H54 (cell line): ENCODE measurements at places on chromosomes 5 and 9.

GRCh38 chr9:137604345-137605086 lies 970 bp upstream of the ARRDC1 start:
- DNase-seq, result no peak

- no peak for DNase-seq
Observed at GRCh38 chr5:124686239-124687004, 60.0 kb downstream of the ZNF608 start.

DNA sequence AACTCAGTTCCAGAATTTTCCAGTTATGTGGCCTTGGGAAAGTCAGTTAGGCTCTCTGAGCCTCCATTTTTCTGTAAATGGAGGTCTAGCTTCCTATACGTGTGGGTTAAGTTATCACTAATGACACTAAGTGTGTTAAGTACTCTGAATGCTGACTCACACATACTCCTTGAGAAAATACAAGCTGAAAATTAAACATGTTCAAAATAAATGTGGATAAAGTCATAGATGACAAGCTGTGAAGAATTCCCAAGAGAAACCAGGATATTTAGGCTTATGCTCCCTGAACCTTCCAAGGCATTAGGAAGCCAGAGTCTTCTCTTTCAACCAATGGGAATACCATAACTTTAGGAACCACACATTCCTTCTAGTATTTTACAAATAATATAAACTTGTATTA lies 58.1 kb downstream of the ABCA1 start:
- no peak for DNase-seq

GRCh38 chr5:175131432-175131831 lies 312.6 kb downstream of the DRD1 start:
- DNase-seq, result no peak

DNA sequence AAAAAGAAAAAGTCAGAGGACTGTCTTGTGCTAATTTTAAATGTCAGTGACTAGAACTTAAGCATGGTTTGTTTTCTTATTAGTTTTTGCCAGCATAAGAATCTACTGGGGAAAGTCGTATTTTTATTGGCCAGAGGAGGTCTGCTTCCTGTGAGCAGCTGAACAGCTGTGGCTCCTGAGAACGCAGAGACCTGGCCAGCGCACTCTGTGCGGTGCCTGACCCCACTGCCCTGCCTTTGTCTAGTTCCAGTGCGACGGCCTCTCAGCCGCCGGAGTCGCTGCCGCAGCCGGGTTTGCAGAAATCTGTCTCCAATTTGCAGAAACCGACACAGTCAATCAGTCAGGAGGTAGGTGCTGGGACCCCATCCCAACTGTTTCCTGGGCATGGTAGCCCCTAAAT lies 42.5 kb downstream of the PRRC2B start:
- no peak for DNase-seq

DNA sequence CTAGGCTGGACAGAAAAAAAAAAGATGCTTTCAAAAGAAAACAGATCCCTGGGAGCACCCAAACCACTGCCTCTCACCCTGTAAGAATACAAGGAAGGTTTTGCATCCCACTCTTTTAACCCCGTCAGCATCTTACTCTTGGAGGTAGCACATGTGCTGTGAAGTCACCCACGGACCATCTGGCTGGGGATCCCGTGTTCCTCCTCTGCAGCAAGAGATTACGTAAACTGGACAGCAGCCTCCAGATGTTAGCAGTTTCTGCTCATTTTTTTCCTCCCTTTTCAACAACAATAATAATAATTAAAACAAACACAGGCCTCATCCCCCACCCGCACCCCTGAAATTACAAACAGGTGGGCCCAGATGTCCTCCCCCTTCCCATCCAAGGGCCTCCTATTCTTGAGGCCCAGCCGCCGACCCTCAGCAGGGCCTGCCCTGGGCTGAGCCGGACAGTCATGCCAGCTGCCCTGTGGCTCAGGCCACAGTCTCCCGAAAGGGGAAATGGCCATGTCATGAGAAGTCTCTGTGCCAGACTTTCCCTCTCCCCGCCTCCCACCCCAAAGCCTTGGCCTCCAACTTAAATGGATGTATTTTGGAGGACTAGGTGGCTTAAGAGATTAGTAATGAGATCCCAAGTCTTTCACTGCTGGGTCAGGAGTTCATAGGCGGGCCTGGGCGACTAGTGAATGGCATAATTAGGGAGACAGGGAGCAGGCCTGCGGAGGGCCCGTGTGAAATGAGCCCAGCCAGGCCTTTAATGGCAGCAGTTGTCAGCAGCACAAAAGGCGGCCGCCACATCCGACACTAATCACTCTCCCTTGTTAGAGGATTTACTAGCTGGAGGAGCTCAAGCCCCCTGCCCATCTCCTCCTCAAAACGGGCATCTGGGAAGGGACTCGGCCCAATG lies 165.1 kb downstream of the PAPPA start:
- DNase-seq, result no peak

- peak; percentile 73 for DNase-seq
Observed at GRCh38 chr5:132471944-132472343, 18.6 kb downstream of the IRF1 start.

- peak; percentile 7 for DNase-seq
Observed at GRCh38 chr5:19891658-19892057, 96.3 kb downstream of the CDH18 start.

DNA sequence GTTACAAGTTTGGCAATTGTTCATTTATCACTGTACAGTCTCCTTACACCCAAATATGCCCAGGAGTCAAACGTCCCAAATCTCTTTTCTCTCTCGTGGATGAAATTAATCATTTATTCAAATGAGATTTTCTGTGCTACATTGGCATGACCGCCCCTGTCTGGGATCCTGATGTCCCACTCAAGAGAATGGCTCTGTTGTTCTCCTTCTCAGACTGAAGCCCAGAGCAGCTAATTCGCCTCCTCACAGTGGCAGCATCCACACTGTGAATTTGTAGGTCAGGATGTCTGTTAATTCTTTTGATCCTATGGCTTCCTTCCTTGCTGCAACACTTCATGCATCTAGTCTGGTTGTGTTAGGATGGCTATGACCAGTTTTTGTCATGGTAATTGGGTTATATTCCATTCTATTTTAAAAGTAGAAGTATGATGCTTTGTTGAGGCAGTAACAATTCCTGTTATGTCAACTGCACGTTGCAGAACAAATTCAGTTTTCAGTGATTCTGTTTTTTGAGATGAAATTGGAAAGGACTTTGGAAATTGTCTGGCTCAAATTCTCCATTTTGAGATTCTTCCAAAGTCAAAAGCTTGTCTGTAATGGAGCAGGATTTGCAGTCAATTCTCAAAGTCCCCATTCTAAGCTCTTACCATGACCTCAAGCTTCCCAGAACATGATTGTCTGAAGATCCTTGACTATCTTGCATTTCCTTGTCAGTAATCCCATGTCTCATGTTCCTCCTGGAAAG lies 141.5 kb upstream of the GAS1 start:
- no peak for DNase-seq

GRCh38 chr9:135566552-135566951 lies 5.0 kb downstream of the PAEP start:
- no peak for DNase-seq

DNA sequence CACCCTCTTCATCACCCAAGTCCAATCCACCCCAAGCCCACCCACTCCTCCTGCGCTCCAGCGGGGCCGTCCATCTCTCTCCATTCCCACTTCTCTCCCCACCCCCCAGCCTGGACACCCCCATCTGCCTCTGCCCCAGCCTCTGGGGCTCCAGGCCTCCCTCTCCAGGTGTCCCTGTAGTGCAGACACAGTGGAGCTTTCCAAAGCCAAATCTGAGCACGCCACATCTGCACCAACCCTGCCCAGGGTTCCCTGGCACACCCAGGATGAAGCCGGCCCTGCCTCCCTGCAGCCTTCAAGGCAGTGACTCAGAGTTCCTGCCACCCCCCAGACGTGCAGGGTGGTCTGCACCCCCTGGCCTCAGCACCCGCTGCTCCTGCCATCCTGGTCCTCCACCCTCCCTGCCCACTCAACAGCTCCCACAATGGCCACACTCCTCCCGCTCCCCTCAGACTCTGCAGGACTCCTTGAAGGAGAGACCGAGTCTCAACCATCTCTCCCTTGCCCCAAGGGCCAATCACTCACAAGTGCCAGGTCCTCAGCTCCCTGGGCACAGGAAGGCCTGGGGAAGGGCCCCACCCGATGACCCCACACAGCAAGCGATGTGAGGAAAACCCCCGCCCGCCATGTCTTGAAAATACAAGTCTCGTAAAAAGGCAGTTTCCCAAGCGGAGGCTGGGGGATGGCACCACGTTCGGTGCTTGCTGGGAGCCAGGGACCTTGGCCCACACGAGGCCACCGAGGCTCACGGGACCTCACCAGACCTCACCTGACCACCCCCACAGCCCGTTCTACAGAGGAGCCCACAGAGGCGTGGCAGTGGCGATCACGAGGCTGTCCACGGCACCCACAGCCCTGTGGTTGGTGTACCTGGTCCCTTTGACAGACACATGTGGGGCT lies 22.2 kb downstream of the VAV2 start:
- no peak for DNase-seq

DNA sequence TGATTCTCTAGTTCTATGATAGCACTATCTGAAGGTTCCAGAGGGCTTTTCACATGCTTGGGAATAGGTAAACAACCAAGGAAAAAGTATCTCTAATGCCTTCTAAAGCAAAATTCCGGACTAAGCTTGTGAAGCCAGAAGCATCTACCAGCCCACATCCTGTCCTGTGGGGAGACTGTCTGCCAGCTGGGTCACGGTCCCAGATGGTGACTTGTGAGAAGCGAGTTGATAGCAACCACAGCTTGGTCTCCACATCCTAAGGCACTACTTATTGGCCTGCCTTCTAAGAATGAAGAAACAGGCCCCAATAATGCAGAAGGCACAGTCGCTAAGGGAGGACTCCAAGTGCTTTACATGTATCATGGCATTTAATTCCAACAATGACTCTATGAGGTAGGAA lies 184.1 kb upstream of the ADRA1B start:
- DNase-seq, result no peak

- DNase-seq, result no peak
Observed at GRCh38 chr9:33524306-33524947, 376 bp downstream of the ANKRD18B start.

DNA sequence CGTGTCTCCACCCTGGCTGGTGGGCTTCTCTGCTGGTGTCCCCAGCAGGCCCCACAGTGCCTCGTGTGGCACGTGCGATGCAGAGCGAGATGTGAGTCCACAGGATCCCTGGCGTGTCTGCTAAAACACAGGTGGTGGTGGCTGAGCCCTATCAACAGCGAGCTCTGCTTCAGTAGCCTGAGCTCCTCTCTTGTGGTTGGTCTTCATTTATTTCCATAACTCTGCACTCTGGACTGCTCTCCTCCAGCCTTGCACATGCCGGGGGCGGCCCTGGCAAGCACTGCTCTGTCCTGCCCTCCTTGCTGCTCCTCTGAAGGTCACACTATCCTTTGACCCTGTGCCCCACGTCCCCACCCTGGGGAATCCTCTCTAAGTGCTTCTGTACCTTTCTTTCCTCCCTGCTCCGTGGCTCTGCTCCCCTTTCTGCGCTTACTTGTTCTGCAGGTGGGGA lies 59.2 kb downstream of the NSUN2 start:
- no peak for DNase-seq

GRCh38 chr5:43729846-43730478 lies 127.0 kb downstream of the NNT start:
- no peak for DNase-seq

DNA sequence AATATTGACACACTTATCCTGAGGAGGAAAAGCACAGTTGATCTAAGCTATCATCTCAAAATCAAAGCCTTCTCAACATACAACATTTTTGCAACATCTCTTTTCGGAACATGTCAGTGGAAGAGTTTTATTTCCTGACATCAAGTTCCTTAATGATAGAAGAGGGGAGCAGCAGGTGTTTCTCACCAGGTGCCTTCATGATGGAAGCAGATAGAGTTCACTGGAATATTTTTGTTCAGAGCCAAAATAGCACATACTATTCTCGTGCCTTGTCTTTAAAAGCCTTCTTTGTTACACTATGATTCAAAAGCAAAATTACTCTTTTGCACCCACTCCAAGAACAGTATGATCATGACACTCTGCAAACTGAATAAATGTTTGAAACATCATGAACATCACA lies 176.9 kb upstream of the CCNG1 start:
- DNase-seq, result no peak

DNA sequence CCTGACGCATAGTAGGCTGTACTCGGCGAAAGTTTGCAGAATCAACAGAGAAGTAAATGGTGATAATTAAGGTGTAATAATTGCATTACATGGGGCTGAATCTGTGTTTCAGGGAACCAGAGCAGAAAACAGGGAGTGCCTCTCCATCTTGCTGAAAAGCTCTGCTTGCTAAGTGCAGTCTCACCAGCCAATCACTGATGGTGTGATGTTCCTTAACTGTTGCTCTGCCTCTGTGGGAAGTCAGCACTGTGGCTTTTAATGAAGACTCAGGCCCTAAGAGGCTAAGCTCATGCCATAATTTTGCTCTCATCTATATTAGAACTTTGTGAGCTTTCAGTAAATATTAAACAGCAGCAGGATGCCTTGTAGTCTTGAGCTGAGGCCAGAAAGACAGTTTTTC lies 4.5 kb downstream of the PHF24 start:
- DNase-seq, result no peak

GRCh38 chr5:179668391-179668790 lies 12.4 kb downstream of the CBY3 start:
- DNase-seq, result peak; percentile 44

DNA sequence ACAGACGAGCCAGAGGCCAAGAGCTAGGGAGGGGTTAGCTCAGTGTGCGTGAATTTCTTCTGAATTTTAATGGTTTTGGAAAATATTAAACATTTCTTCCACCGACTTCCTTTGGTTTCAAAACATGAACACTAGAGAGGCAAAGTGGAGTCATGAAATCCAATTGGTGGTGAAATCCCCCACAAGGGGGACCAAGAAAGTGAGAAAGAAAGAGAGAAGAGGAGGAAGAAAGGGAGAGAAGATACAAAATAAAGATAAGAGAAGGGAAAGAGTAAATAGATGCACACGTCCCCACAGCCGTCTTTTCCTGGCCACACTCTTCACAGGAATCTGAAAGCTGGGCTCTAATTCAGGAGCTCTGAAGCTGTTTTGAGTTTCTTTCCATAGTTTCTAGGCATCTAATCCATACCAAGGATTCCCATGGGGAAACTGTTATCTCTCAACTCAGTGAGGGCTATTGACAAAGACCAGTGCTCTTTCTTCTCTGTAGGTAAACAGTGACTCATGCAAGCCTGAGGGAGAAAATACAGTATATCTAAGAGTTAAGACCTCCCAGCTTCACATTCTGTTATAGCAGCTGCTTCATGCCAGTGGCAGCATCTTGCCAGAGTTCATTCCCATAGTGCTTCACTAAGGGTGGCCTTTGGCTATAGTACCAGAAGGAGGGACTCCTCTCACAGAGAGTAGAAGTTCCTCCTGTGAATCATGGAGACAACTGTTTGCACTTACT lies 115.8 kb upstream of the LIFR start:
- no peak for DNase-seq

- peak; percentile 75 for DNase-seq
Observed at GRCh38 chr9:72579190-72579589, 57.8 kb downstream of the TMC1 start.

DNA sequence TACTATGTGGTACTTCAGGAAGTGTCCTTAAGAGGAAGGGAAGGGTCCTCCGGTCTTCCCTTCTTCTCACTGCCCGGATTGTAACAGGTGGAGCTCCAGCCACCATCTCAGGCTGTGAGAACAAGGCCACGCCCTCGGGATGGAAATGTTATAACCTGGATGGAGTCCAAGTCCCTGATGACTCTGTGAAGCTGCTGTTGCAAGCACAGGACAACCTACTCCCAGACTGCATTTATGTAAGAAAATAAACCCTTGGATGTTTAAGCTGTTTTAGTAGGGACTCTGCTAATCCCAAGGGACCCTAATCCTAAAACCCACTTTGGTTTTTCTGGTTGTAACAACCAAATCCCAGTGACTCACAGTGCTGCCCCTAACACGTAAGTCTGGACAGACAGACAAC lies 221.6 kb downstream of the ACTL7B start:
- peak; percentile 23 for DNase-seq

GRCh38 chr9:133874060-133874657 lies 118.0 kb downstream of the VAV2 start:
- DNase-seq, result peak; percentile 97
